ENCODE measurements at places on chromosomes 3 and 15.

DNA sequence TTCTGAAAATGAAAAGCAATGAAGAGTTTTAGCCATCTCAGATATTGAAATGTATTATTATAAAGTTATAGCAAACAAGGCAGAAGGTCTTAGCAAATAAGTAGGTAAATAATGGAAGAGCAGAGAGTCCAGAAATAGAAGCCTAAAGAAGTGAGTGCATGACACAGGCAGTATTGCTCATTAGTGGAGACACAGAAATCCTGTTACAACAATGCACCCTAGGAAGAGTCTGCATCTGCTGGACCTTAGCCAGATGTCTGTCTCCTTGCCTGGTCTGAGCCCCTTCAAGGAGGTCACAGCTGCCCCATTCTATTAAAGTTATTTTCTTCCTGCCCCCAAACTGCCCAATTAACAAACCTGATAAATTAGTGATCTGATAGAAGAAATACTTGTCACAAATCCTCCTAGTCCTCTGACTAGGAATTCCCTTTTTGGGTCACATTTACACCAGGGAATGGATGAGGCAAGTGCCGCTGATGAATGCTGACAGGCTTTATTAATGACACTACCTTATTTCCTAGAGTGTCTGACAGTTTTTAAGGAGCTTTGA is 51.9 kb downstream of the HOMER2 start:
- DNase-seq = no peak

GRCh38 chr15:25249236-25250010 is 189.4 kb downstream of the UBE3A start:
- peak; percentile 4 for DNase-seq

GRCh38 chr15:48811325-48811958 is 573 bp upstream of the CEP152 start:
- DNase-seq = no peak

DNA sequence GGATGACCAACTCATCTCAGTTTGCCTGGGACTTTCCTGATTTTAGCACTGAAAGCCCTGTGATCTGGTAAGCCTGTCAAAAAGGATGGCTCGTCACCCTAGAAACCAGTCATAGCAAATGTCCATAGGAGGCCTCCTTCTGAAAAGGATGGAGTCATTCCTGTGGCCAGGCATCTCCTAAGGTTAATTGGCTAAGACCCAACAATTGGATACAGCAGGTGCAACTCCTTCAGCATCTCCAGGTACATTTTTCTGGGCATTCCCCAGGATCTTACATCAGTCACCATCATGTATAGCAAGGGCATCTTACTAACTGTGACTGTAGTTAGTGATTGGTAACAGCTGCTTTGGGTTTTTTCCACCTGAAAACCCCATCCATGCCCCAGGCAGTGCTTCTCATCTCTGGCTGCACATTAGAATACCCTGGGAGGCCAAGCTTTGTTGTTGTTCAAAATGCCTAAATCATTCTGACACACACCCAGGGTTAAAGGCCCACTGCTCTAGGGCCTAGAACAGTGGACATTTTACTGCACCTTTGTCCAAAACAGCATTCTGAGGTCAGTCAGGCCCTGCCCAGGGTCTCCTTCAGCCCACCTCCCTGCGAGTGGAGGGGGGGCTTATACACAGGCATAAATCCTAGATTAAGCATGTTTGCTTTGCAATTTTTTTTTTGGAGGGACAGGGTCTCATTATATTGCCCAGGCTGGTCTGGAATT is 28.3 kb upstream of the GALNT15 start:
- DNase-seq = no peak

- DNase-seq = no peak
Measured at GRCh38 chr3:72586694-72587093, 261.6 kb downstream of the SHQ1 start.

DNA sequence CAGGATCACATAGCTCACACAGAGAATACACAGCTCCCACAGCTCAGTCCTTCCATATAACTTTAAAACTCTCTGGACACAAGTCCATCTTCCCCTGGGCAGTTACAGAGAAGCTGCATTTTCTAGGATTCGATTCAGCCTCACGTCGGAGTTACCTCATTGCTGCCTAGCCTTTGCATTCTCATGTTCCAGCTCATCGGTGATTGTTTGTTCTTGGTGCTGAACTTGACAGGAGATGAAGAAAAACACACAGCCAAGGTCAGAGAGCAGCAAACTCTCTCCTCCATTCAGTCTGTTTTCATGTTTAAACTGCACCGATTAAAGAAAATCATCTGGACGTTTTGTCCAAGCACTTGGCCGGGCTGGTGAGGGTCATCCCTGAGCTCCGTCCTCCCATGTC is 375.5 kb upstream of the CFAP20DC start:
- DNase-seq = no peak

- DNase-seq = peak; percentile 49
Measured at GRCh38 chr3:170909129-170909903, 879 bp upstream of the EIF5A2 start.
